ENCODE measurements at places on chromosomes 4 and X.

DNA sequence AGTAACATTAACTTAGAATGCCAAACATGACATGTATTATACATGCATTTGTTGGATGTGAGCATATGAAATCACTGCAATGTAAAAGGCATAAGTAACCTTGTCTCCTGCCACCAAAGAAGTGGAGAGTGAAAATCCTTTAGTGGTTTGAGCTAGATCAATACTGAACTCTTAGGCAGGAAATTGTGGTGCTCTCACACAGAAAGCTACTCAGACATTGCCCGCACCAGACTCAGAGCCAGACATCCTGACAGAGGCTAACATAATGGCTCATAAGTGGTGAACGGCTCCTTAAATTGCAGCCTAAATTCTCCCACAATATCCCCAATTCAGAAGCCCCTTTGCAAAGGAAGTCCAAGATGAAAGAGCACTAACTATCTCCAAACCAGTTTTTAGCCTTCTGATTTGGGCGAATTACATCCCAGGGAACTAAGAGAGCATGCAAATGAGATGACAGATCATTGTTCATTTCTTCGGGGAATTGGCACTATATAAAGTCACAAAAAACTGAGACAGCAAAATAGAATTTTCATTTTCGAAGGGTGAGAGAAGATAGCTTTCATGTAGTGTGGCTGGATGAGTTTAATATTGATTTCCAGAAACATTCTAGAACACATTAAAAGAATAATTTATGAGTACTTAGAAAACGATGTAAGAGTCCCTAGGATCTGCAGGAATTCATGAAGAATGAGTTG is 233.6 kb upstream of the RPS6KA3 start:
- no peak for DNase-seq

GRCh38 chrX:74579597-74580198 is 34.7 kb downstream of the RLIM start:
- DNase-seq: no peak

DNA sequence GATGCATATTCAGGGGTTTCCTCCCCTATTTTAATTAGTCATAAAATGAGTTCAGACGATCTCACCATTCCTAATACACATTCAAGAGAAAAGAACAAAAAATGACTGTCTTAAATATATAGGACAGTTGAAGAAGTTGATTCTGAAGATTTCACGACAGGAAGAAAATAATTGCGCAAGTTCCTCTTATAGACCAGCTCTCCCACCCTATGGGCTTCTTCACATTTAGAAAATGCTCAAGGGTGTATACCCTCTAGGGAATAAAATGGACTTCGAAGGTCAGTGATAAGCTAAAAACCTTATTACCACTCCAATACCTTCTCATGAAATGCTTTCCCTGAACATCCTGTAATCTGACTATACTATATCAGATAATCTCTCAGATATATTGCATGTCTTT is 149.2 kb upstream of the TEX13C start:
- no peak for DNase-seq

GRCh38 chr4:81410680-81411079 is 61.0 kb downstream of the RASGEF1B start:
- DNase-seq: no peak

DNA sequence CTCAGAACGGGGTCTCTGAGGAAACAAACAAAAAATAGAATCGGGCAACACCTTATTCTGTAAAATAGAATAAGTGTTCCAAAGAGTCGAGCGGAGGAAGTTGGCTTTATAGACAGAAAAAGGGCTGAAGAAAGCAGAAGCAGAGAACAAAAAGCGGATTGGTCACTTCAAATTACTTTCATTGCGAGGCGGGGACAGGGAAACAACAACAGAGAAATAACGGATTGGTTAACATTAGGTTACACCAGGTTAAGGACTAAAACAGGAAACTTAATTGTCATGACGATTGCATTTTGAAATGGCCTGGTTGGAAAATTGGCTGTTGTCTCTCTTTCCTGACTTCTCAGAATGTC is 433 bp upstream of the COQ2 start:
- no peak for DNase-seq

DNA sequence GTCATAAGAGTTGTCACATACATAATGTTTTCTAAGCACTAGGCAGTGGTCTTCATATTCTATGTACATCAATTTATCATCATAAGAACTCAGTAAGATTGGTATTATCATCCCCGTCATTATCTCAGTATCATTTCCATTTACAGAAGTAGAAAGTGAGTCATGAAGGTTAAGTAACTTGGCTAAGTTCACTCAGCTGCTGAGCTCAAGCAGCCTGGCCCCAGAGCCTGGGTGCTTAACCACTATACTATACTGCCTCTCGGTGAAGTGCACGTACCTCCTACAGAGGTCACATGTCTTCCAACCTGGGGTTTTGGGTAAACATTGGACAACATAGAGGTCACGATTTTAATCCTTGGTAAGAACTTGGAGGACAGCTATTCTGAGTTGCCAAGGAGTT is 161.5 kb upstream of the GATB start:
- no peak for DNase-seq

GRCh38 chr4:186249785-186250754 is 15.9 kb upstream of the F11 start:
- DNase-seq: no peak

DNA sequence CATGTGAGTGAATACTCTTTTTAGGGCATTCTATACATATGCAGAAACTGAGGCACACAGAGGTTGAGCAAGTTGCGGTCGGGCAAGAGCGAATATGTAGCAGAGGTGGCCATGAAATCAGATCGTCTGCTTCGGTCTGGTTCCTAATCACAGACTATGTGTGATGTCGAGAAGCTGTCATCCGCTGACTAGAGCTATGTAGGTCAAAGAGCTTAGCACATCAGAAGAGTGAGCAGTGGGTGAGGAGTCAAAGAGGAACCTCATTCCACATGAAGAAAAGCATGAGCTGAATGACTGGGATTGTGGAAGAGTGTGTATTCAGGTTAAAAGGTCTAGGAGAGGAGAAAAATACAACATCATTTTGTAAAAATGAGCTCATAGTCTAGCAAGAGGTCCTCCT is 19.0 kb downstream of the GAB3 start:
- no peak for DNase-seq

- peak; percentile 22 for DNase-seq
Observed at GRCh38 chr4:143185253-143186107, 763 bp downstream of the USP38 start.

DNA sequence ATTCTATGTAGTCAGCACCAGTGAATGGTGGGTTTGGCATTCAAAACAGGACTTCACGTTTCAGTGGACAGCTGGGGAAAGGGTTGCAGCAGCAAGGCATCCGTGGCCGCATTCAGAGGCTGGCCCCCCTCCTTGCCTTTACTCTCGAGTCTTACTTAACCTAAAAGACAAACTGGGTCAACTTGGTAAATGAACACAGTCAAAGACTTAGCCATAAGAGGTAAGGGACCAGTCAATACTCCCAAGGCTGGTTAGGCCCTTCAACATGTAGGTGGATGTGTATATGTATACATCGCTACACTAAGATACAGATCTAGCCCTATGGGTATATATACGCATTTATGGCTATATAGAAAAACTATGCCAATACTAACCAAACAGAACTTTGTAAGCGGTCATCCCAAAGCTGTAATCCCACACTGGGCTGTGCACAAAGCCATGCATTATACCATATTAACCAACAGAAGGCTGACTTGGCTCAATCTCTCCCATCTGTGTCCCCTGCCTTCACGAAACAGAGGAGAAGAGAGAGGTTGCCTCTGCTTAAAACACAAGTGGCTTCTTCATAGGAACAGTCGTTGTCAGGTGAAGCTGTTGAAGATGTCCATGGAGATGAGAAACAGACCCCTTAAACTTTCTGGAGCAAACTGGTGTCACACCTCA is 61.9 kb downstream of the TSC22D3 start:
- DNase-seq: no peak

GRCh38 chr4:166198516-166199310 is 325.7 kb downstream of the TLL1 start:
- no peak for DNase-seq

- DNase-seq: no peak
Observed at GRCh38 chrX:10007621-10008020, 40.5 kb downstream of the CLDN34 start.

DNA sequence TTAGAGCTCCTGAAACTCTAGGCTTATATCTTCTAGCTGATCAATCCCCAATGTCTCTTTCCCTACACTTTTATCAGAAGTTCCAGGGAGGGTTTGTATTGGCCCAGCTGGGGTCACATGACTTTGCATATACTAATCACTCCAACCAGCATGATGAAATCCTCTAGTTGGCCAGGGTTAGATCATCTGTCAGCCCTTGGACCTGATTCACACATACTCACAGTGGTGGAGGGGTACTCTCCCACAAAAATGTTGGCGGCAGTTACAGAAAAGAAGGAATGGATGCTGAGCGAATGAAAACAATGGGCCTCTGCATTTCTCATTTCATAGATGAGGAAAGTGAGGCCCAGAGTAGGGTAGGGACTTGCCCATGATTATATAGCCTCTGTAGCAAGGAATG is 151.1 kb downstream of the PJA1 start:
- DNase-seq: no peak

GRCh38 chr4:176044589-176044951 is 21.1 kb upstream of the WDR17 start:
- DNase-seq: no peak

- DNase-seq: no peak
Observed at GRCh38 chr4:138982754-138983153, 32.8 kb upstream of the NOCT start.

- no peak for DNase-seq
Observed at GRCh38 chr4:84032372-84032771, 466.7 kb downstream of the NKX6-1 start.

DNA sequence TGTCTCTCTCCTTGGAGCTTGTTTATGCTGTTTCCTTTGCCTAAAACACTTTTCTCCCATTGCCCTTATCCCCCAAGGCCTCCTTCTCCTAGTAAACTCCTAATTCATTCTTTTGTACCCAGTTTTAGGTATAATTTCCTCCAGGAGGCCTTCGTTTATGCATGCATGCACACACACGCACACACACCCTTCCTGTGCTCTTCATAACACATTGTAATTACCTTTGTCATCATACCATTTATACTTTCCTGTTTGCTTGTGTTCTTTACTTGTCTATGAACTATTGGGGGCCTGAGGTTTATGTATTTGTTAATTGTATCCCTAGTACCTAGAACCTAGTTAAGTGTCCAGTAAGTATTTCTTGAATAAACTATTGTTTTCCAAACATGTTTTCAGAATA is 45.5 kb downstream of the XIAP start:
- DNase-seq: no peak

DNA sequence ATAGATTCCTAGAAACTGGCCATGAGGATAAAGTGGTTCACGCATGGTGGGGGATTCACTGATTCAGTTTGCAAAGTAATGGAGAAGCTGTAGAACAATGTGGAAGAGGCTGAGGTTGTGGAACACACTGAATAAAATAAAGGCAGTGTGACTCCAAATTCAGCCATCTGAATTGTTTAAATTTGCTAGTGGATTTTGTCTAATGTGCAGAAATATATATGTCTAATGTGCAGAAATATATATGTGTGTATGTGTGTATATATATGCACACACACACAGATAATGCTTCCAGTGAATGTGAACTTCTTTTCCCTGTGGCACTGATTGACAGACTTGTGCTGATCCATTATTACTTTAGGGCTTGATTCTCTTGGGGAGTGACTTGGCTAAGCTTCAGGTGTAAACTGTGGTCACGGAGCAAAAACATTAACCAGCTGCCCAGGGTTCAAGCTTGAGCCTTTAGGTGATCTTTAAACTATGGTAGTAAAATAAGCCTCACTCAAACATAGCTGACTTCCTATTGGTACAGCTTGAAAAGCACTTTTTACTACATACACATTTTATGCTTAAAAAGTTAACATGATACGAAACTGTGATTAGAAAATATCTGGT is 3.5 kb downstream of the STBD1 start:
- DNase-seq: no peak

DNA sequence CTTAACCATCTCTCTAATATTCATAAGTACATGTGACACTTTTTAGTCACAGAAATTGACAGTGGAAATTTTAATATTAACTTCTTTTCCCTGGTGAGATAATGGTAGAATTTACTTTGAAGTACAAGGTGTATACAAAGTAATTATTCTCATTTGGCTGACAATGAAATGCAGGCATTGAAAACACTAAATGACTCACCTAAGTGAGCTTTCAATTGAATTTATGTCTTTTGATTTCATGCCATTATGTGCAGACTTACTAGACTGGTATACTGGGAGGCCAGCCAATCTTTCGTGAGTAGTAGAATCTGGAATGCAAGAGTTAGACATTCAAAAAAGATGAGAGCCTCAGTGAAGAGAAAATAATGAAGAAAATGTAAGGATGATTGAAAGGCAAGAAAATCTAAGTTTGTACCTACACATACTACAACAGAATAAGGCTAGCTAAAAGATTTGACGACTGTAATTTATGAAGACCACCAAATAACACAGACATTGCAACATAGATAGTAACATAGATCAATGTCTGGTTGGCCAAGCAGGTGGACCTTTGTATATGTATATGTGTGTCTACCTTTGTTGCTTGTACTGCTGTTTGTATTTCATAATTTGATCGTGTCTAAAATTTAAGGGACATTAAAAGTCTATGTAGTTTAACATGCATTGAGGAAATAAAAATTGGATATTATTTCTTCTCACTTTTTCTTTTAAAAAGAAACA is 459.7 kb downstream of the IL15 start:
- peak; percentile 93 for DNase-seq

GRCh38 chrX:18146009-18146408 is 74.7 kb downstream of the BEND2 start:
- no peak for DNase-seq

GRCh38 chrX:99777912-99778311 is 632.2 kb downstream of the PCDH19 start:
- no peak for DNase-seq

DNA sequence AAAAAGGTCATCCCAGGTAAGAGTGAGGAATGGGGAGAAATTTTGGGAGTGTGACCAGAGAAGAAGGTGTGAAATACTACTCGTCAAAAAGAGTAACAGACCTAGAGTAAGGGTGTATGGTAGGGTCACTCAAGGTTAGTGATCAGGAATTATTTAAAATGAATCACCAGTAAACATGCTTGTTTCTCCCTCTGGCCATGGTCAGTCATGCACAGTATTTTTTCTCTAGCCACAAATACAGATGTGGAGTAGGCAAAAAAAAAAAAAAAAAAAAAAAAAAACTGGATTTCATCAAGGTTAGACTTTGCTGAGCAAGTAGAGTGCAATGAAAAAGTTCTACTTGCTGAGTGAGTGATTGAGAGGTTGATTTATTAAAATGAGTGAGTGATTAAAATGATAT is 34.2 kb upstream of the SLIT2 start:
- DNase-seq: no peak

- DNase-seq: no peak
Observed at GRCh38 chr4:86132468-86132867, 227.4 kb downstream of the MAPK10 start.

GRCh38 chr4:25030277-25031076 is at the start of gene LGI2:
Gene LGI2, minus strand, starts transcription at chr4:25030946. Its CDS starts 253 bp downstream, at chr4:25030693.
- peak; percentile 9 for DNase-seq

DNA sequence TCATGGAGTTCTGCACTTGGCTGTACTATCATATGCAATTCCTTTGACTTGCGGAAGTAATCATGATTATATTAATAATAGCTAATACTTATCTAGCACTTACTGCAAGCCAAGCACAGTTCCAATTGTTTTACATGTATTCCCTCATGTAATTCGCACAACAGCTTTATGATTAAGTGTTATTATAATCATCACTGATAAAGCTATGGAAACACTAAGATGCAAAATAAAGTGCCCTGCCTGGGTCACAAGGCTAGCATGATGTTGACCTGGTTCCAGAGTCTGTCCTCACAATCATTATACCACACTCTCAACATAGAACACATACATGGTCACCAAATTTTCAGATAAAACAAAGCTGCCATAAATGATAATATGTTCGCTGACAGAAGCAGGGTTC is 234.6 kb downstream of the FMR1NB start:
- no peak for DNase-seq
